ENCODE measurements at places on chromosomes 11 and 22.
A peak's percentile ranks its signal among the peaks of the same experiment; 100 is the strongest.

GRCh38 chr22:36052505-36052941, 23.9 kb upstream of the RBFOX2 start:
- no peak for DNase-seq

- no peak for DNase-seq
Measured at GRCh38 chr11:116505298-116506262, 267.2 kb downstream of the BUD13 start.

- DNase-seq = no peak
Measured at GRCh38 chr11:134370526-134371435, 39.0 kb downstream of the GLB1L2 start.

DNA sequence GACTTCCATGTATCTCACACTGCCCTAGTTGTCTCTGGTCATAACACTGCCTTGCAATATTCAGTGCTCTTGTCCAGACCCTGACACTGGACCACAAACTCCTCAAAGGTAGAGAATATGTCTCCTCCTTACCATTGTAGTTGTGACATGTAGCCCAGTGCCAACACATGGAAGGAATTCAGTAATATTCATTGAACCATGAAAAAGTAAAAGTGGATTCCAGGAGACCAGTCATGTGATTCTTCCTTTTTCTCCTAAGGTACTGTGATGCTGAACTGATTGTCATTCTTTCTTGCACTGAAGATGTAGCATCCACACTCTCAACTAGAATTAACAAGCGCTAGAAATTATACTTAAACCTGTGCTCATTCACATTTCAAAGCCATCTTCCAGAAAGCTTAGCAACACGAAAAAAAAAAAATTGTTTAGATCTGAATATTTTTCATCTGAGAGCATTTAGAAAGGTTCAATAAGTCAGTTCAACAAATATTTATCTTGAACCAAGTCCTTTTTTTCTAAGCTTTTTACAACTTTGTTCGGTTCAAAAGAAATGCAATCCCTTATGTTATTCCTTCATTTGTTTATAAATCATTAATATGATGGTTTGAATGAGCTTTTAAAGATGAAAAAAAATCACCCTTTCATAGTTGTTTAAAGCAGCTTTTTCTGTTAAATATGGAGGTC, 224.7 kb upstream of the BLID start:
- DNase-seq = no peak

DNA sequence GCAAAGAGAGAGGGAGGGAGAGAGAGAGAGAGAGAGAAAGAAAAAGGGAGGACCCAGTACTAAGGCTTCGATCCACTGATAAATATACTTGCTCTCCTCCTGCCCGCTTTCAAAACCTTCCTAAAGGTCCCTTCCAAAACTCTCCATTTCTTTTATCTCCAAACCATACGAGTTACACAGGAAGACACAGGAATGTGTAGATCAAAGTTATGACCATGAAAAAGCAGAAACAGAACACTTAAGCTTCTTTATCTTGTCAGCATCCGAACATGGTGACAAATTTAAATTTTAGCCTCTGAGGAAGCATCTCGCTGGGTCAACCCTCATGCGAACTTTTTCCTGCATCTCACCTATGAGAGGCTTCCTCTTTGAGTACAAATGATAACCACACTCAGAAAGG, 29.2 kb upstream of the POGLUT3 start:
- DNase-seq = no peak

- DNase-seq = no peak
Measured at GRCh38 chr11:26158251-26158650, 173.7 kb upstream of the ANO3 start.

- no peak for DNase-seq
Measured at GRCh38 chr11:45876401-45876800, 9.1 kb upstream of the MAPK8IP1 start.

- no peak for DNase-seq
Measured at GRCh38 chr11:118202599-118203422, 22.0 kb downstream of the JAML start.

DNA sequence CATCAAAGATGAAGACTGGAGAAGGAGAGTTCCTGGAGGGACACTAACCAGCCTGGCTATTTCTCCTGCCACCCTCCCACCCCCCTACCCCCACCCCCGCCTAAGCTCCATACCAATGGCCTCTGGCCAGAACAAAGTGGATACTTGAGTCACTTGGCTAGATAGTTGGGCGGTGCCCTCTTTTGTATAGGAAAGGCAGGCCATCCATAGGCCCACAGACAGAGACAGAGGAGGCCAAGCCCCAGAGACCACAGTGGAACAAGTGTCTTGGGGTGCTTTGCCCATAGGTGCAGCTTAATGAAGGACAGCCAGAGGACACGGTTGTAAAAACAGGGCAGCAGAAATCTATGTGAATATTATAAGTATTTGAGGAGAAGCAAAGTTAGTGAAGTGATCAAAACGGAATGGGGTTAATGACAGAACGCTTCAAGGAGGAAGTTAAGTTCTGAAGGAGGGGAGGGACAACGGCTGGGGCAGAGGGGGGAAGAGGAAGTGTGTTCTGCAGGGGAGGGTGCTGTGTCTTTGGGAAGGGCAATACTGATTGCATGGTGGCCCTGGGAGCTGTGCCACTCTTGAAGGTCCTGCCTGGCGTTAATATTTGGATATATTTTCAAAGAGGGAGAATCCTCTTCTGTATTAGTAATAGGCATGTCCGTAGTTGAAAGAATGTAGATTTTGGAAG, 32.7 kb downstream of the FLI1 start:
- DNase-seq = peak; percentile 45

- no peak for DNase-seq
Measured at GRCh38 chr22:49011769-49012648, 815.7 kb downstream of the BRD1 start.

DNA sequence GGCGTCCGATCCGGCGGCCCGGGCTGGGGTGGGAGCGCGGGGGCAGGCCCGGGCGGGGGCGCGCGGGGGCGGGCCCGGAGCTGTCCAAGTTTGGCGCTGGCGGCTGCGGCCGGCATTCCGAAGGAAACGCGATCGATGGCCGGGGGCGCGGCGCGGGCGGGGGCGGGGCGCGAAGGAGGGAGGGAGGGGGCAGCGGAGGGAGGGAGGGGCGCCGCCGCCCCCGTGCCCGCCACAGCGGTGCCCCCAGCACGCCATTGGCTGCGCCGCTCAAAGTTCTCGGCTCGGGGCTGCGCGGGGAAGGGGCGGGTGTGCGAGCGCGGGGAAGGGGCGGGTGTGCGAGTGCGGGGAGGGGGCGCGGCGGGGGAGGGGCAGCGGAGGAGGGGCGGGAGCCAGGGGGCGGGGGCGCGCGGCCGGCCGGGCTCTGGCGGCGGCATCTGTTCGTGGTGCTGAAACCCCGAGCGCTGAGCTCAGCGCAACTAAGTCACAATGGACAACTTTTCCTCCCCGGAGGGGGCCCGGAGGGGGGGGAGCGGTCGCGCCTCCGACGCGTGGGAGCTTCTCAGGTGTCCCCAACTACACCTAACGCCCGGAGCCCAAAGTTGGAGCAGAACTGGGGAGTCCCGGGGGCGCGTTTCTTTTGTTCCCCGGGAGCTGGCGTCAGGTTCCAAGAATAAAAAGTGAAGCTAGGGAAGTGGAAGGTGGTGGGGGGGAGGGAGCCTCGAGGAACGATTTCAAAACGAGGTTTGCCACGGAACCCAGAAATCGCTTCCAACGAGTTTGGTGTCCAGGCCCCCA, 2.2 kb downstream of the PHF21B start:
- DNase-seq = peak; percentile 63

DNA sequence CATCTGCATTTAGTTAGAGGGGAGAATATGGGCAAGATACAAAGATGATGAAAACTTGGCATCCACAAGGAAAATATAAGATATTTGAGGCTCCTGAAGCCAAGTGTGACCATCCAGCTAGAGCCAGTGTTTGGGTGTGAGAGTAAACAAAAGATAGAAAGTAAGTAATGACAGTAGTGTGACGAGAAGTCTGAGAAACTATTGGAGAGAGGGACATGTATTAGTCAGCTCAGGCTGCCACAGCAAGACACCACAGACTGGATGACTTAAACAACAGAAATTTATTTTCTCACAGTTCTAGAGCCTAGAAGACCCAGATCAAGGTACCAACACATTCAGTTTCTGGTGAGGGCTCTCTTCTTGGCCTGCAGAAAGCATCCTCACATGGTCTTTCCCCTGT, 6.4 kb upstream of the CCKBR start:
- no peak for DNase-seq

DNA sequence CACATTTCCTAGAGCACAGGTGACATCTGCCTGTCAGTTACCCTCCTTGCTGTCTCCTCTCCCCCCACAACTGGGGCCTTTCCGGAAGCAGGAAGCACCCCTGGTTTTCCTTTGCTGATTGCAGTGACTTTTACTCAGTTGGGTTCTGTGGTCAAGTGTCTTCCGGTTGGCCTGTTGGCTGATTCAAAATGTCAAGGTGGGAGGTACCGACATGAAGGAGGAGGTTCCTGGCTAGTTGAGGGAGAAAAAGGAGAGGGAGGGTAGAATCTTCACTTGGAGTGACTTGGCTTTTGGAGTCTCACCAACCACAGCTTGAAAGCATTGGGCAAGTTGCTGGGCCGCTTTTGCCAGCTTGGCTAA, 9.3 kb upstream of the ADAMTS15 start:
- DNase-seq = no peak

DNA sequence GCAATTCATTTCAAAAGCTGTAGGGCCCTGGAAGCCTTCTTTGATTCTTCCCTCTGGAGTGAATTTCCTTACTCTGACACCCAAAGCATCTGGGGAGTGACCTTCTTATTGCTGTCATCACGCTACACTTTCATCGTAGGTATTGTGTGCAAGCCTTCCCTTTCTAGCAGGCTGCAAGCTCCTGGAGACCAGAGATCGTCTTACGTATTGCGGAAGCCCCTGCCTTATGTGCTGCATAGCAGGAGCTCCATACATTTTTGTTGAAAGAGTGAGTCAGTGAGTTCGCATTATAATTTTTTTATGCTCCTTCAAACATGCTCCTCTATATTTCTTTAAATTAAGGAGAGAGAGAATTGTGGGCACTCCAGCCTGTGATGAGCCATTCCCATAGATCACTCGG, 21.2 kb upstream of the TMEM218 start:
- DNase-seq = no peak

DNA sequence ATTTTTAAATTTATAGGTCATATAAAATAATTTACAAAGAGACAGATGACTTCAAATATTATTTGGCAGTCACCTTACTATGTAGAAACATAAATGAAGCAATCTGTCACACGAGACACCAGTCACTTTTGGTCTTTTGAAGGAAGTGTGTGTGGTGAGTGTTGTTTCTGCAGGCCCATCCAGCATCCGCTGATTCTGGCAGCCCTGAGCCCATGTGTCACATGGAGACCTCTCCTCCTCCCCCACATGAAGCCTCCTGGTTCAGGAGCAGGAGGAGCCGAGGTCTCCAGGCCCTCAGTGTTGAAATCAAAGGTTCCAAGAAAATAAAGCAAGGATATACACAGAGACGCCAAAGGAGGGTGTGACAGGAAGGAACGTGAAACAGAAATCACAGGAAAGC, 60.1 kb downstream of the ARFGAP3 start:
- no peak for DNase-seq

DNA sequence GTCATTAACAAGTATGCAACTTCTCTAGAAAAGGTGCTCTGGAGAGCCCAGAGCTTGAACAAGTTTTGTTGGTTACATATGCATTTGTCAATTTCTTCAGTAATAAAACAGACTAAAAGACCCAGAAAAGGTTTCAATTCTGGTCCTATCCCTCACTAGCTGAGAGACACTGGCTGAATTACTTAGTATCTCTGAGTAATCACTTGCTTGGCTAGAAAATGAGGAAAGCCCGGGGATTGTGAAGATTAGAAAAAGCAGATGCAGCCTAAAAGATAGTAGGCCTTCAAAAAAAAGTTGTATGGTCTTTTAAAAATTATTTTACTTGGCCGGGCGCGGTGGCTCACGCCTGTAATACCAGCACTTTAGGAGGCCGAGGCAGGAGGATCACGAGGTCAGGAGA, 41.2 kb downstream of the MAPK1 start:
- no peak for DNase-seq

All from GM20000 (cell line).